ENCODE measurements at places on chromosomes 3 and 15.

DNA sequence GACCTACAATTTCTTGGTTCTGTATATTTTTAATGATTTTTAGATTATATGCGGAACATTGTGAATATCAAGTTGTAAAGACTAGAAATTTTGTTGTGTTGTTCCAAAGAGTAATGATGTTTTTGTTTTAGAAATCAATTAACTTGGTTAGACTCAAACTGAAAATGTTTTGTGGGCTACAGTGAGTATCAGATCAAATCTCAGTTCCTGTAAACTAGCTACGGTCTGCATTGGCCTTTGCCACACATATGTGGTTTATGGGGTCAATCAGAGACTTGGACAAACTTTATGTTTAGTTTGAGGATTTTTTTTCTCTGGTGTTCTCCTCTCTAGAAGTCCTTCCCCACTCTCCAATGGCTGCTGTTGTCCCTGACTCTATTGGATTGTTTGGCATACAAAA lies 308.0 kb upstream of the THRB start:
- no peak for DNase-seq
- no peak overlapping the region for H3K4me3 ChIP-seq
- no peaks in the 10 kb centered on the region for H3K4me1 ChIP-seq

DNA sequence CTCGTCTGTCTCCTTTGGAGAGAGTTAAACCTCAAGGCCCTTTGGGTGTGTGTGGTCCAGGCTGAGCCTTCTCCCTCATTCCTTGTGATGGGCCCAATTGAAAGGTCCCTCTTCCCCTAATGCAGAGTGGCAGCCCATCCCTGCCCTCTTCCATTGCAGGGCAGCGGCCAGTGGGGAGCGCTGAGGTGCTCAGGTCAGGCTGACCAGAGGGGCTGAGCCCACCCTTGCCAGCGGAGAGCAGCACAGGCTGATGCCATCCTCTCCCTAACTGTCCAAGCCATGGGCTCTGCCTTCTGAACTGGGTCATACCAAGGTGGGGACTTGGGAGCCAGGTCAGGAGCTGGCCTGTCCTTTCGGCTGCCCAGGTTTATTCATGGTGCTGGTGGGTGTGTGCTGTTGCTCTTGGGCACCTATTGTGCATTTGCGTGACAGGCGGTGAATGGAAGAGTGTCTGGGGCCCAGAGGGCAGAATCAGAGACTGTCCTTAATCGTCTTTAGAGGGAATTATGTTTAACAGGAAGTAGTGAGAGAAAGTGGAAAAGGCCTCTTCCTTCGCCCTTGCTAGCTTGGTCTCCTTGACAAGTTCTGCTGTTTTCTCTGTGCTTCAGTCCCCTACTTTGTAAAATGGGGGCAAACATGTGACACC lies 96.9 kb downstream of the VGLL4 start:
- H3K4me1 ChIP-seq = no peaks in the 10 kb centered on the region
- no peak for DNase-seq
- H3K4me3 ChIP-seq = no peak overlapping the region
- no peaks in the 10 kb centered on the region for H3K27me3 ChIP-seq
- no peak overlapping the region for H3K27ac ChIP-seq

- H3K36me3 ChIP-seq = no peaks in the 10 kb centered on the region
- no peaks in the 10 kb centered on the region for H3K27me3 ChIP-seq
- no peak for DNase-seq
- no peak overlapping the region for H3K27ac ChIP-seq
- H3K4me1 ChIP-seq = no peaks in the 10 kb centered on the region
These were observed 191.6 kb downstream of the CPNE4 start for GRCh38 chr3:131843174-131843573.

DNA sequence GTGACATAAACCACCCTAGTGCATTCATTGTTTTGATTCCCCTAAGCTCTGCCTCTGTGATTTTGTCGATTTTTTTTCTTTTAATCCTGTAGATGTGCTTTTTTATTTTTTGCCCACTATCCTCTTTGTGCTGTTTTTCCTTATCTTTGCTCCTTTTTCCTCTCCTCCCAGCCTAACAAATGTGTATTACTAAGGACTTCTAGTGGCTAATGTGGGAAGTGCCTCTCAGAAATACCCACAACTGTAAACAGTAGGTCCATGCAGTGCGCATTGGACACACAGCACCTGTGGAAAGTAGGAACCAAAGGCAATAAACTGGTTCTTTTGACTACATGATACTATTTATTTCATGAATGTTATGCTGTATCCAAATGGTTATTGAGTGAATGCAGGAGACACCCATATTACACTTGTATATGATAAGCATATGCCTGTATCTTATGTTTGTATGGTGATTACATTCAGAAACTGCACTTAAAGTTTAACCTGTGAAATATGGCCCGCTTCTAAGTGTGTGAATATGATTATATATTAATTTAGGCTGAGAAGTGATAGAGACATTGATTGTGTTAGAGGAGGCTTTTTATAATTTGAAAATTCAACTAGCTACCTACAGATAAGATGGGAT lies 147.8 kb downstream of the PLCL2 start:
- H3K4me1 ChIP-seq = peaks cover 44% of the 10 kb centered on the region
- no peak for DNase-seq
- no peak overlapping the region for H3K27ac ChIP-seq
- H3K27me3 ChIP-seq = no peaks in the 10 kb centered on the region

DNA sequence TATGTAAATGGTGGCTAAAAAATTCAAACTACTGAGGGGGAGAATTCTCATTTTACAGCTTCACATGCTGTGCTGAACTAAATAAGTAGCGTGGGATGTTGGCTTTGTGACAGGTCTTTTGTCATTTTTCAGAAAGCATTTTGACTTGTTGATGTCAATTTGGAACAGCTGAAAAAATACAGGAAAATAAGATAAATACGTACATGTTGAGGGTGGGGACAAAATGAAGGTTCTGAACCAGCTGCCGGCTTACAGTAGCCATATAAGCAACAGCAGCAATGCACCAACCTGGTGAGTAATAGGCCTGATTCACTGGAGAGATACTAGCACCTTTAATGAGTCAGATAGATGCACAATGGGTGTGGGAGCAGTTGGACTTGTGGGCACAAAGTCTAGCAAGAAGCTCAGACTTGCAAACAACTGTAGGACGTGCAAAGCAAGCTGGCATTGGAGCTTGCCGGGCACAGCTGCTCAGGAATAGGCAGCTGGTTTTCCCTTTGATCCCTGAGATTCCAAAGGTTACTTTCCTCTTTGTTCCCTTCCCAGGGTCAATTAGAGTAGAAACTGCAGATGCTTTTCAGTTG lies 12.9 kb downstream of the B3GNT5 start:
- H3K4me1 ChIP-seq = peaks cover 6% of the 10 kb centered on the region
- peak; percentile 46 for DNase-seq
- no peaks in the 10 kb centered on the region for H3K27me3 ChIP-seq
- no peak overlapping the region for H3K4me3 ChIP-seq

DNA sequence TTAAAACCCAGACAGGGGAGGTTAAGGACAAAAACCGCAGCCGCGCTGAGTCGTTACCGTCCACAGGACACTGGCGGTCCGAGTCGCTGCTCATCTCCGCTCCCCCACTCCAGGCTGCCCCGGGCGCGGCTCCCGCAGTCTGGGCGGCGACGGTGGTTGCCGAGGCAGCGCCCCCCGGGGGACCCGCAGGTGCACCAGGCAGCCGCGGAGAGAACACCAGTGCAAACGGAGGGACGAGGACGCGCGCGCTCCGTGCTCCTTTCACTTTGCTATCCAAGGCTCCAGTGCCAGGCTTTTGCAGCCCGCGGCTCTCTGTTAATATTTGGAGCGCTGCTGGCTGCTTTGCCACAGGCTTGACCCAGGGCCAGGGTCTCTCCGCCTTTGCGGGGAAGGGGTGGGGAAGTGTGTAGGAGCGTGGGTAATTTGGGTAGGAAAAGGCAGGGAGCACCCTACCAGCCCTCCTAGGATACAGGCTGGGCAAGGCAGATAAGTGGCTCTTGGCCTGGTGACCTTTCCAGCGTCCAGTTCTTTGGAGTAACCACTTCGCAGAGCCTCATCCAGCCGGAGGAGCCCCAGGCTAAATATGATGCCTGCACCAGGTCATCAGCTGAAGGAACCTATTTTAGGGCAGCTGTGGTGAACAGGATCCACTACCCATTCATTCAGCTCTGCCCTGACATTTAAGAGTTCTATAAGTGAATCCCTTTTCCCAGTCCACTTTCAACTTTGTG lies at the start of gene GADL1:
GADL1 (minus strand) TSS at position 141 of the 731 bp plus-strand sequence; CDS start at position 94, 47 bp downstream.
- peaks cover 44% of the 10 kb centered on the region for H3K27me3 ChIP-seq
- peaks cover 7% of the 10 kb centered on the region for H3K4me1 ChIP-seq
- no peaks in the 10 kb centered on the region for H3K36me3 ChIP-seq
- DNase-seq = peak; percentile 43

GRCh38 chr15:79322945-79323344 lies 12.0 kb downstream of the TMED3 start:
- H3K4me1 ChIP-seq = peaks cover 14% of the 10 kb centered on the region
- H3K36me3 ChIP-seq = peaks cover 44% of the 10 kb centered on the region
- no peak for DNase-seq
- H3K27me3 ChIP-seq = no peaks in the 10 kb centered on the region
- H3K27ac ChIP-seq = no peak overlapping the region
